ENCODE measurements at places on chromosomes 16 and 17.

GRCh38 chr17:21198411-21198810, 15.6 kb downstream of the TMEM11 start:
- no peak for DNase-seq

DNA sequence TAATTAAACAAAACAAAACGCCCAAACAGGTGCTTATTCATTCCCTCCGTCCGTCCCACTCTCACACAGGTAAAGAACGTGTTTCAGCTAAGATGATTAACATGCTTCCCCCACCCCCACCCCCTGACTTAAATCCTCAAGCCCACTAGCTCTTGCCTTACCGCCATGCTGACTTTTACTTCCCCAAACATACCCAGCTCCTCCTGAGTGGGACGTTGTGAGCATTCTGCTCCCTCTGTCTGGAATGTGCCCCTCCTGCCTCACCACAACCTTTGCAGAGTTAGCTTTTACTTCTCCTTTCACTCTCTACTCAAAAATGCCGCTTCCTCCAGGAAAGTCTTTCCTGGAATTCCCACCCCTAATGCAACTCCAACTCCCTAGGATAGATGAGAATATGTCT, 774.0 kb upstream of the RBFOX1 start:
- no peak for DNase-seq

GRCh38 chr17:27351759-27352158, 57.8 kb downstream of the WSB1 start:
- no peak for DNase-seq

- no peak for DNase-seq
Observed at GRCh38 chr17:2155573-2155972, 100.7 kb downstream of the HIC1 start.

- DNase-seq: no peak
Observed at GRCh38 chr17:77375108-77375916, 234.5 kb downstream of the SEC14L1 start.

GRCh38 chr17:81510785-81511553, 1.6 kb downstream of the ACTG1 start:
- DNase-seq: no peak

DNA sequence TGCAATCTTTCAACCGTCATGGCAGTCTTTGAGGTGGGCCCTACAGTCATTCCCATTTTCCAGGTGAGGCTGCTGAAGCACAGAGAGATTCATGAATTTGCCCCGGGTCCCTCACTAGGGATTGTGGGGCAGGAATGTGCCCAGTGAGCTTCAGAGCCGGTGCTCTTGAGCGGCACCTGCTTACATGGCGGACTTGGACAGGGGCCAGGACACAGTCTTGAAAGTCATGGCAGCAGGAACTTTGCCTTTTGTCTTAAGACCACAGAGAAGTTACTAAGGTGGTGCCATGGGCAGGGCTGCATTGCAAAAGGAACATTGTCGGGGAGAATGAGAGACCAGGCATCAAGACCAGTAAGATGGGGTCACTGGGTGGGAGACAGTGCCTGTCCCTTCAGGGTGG, 363.4 kb downstream of the FOXL1 start:
- DNase-seq: no peak

GRCh38 chr17:66925811-66926500, 38.6 kb upstream of the CACNG4 start:
- DNase-seq: no peak

DNA sequence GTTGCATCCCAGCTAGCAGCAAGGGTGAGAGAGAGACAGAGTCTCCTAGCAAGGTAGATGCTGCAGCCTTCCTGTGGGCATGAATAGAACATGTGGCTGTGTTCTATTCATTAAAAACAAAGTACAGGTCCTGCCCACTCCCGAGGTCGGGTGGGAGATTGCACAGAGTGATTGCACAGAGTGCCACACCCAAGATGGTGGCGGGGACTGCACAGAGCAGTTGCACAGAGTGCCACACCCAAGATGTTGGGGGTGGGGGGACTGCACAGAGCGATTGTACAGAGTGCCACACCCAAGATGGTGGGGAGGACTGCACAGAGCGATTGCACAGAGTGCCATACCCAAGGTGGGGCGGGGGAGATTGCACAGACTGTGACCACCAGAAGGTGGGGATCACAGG, 410.8 kb upstream of the EEF2KMT start:
- no peak for DNase-seq
